ENCODE measurements at places on chromosomes 2 and 18.
A peak's percentile ranks its signal among the peaks of the same experiment; 100 is the strongest.

- DNase-seq, result peak; percentile 99
These were observed 61.3 kb downstream of the EFEMP1 start for GRCh38 chr2:55862246-55862645.

- DNase-seq, result no peak
These were observed 216.8 kb downstream of the MGAT5 start for GRCh38 chr2:134470561-134471168.

DNA sequence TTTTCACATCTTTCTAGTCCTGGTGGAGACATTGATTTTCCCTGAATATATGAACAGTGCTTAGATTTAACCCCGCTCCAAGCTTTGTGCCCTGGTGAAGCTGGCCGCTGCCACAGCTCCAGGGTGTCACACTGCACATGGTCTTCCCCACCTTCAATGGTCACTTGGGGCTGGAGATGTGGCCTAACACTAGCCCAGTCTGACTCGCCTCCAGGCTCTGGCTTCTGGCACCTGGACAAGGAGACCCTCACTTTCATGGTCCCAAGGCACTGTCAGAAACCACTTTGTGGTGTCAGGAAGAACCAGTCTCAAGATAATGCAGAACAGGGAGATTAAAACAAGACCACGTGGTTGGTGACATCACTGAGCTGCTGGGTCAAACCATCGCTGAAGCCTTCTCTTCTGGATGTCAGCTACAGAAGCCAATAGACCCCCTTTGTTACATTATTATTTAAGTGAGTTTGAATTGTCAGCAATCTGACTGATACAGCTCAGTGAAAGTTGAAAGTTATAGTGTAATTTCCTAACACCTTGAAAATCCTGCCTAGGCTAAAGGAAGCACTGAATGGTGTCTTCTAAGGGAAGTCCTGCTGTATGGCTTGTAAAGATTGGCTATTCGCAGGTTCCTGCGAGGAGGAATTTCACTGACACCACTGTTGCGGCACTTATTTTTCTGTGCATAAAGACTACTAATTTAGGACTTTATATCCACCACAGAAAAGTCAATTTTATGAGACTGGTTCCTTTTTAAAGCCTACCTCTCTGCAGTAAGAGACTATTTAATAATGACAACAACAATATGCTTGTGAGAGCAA lies 55.0 kb upstream of the CTDP1 start:
- DNase-seq, result no peak

GRCh38 chr2:36415381-36416022 lies 59.9 kb downstream of the CRIM1 start:
- no peak for DNase-seq

GRCh38 chr2:218404351-218405085 lies 4.8 kb downstream of the CTDSP1 start:
- no peak for DNase-seq

GRCh38 chr2:62724886-62725711 lies 19.6 kb downstream of the EHBP1 start:
- DNase-seq, result no peak

- peak; percentile 45 for DNase-seq
These were observed 191.1 kb upstream of the REV1 start for GRCh38 chr2:99680946-99681345.

DNA sequence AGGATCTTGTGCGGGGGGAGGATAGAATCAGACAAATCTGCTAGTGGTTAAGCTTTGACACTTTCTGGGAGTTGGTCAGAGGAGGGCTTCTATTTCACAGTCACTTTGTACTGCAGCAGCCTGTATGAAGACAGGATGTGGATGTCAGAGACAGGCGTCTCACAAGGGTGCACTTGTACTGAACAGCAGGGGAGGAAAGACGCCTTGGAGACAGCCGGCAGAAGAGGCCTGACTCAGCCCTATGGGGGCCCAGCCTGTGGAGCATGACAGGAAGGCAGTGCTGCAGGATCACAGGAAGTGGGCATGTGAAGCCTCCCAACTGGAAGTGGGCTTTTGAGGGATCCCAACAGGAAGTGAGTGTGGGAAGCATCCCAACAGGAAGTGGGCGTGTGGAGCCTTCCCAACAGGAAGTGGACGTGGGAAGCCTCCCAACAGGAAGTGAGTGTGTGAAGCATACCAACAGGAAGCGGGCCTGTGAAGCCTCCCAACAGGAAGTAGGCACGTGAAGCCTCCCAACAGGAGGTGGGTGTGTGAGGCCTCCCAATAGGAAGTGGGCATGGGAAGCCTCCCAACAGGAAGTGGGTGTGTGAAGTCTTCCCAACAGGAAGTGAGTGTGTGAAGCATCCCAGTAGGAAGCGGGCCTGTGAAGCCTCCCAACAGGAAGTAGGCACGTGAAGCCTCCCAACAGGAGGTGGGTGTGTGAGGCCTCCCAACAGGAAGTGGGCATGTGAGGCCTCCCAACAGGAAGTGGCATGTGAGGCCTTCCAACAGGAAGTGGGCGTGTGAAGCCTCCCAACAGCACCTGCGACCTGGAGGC lies 212.3 kb downstream of the SNTG2 start:
- DNase-seq, result no peak

GRCh38 chr18:69590150-69590549 lies 189.5 kb downstream of the DOK6 start:
- no peak for DNase-seq

DNA sequence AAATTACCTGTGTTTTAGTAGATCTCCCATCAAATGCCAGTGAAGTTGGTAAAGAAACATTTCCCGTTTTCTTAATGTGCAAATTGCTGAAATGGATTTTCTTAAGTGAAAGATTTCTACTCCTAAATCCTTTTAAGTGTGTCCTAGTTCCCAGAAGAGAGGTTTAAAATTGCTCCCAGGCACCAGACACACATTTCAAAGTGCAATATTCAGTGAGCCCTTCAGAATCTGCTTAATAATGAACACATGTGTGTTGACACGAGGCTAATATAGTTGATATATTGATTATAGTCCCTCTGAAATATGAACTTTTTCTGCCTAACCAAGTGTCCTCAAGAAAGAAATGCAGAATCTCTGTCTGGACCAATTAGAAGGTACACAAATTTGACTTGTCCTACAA lies 861.7 kb upstream of the CNTNAP5 start:
- no peak for DNase-seq

GRCh38 chr18:61589724-61590065 lies 256.5 kb downstream of the CDH20 start:
- DNase-seq, result no peak

GRCh38 chr2:29376541-29376940 lies 261.3 kb downstream of the CLIP4 start:
- DNase-seq, result no peak

- no peak for DNase-seq
These were observed 109.9 kb upstream of the CRIM1 start for GRCh38 chr2:36245651-36246050.

DNA sequence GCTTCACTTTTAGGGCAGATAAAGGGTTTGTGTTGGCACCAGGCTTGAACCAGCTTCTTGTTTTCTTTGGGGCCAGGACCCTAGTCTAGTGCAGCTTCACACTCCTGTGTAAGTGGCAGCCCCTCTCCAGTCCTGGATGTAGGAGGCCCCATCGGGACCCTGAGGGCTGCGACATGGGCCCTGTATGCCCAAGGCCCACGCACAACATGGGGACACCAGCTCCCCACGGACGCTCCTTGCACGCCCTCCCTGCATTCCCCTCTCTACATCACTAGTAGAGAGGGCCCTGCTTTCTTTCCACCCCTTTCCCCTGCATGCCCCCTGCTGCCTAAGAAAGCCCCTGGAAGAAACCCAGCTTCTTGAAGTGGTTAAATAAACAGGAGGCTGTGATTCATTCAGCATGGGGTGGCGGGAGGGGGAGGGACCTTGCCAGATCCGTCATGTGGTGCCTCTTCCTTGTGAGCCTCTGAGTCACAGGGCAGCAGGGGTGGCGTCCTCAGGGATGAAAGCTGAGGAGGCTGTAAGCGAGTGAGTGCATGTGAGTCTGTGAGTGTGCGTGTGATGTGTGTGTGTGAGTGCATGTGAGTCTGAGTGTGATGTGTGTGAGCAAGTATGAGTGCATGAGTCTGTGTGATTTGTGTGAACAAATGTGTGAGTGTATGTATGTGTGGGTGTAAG lies 42.5 kb downstream of the COPS8 start:
- peak; percentile 99 for DNase-seq

DNA sequence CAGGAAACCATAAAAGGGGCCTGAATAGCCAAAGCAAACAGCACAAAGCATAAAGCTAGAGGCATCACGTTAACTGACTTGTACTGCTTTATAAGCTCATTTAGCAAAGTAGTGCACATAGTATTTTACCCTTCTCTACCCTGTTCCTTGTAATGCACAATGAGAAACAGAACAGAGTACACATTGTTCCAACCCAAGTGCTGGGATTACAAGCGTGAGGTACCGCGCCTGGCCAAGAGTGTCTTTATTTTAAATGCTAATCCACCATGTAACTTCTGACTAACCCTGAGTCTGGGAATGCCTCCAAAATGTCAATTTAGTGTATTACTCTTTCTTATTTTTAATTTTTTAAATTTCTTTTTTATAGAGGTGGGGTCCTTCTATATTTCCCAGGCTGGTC lies 46.4 kb upstream of the STON1 start:
- DNase-seq, result peak; percentile 74

DNA sequence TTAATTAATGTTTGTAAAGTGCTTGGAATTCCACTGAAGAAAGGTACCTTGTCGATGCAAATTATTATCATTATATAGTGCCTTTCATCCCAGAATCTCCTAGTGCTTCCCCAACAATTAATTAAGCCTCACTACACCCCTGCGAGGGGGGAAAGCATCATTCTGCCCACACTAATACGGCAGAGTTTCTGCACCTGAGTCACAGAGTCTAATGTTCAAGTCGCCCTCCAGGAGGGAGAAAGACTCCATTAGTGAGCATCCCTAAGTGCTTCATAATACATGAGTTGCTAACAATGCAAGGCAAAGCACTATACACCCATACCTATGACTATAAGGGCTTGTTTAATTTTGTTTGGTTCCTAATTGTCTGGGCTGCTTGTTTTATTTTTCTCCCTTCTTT lies 25.4 kb upstream of the NRP2 start:
- no peak for DNase-seq

- no peak for DNase-seq
These were observed 18.1 kb downstream of the MROH2A start for GRCh38 chr2:233796254-233796653.

DNA sequence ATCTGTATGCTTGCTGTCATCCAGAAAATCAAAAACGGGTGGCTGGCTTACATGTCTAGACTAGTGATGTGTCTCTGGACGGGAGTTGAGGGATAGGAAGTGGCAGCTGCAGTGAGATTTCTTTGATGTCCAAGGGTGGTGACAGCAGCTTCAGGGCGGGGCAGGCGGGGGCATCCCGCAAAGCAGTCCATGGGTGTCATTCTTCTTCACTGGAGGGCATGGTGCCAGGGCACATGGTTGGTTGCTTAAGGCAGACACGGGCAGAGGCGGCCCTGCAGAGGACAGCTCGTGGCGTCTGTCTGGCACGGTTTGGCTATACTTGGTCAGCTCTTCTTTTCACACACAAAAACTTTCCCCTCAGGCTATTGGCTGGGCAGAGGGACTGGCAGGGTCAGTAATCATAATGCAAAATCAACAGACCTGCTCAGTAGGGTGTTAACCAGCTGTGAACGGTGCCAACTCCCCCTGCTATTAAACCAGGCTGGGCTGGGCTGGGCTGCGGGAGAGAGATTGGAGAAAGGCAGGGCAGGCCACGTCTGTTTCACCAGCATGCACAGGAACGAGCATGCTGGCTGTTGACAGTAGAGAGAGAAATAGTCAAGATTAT lies 63.7 kb downstream of the COL4A3 start:
- no peak for DNase-seq

GRCh38 chr2:54330926-54331835 lies 75.2 kb upstream of the TSPYL6 start:
- no peak for DNase-seq

GRCh38 chr2:147468349-147468748 lies 376.5 kb upstream of the ACVR2A start:
- no peak for DNase-seq
